ENCODE measurements at places on chromosomes 1 and 21.

DNA sequence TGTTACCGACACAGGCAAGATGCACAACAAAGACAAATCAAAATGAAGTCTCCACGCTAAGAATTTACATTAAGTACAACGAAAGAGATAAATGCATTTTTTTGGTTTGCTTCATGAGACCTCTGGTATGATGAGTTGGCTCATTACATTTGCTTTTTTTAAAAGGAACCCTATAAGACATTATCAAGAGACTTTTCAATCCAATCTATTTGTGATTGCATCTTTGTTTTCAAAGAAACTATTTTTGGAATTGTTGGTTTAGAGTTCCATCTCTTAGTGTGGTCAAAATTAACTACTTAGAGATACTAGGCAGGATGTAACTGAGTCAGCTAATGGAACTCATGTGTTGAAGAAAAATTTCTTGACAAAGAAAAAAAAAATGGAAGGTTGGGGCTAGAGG, 200.1 kb downstream of the ZC3H11B start:
- DNase-seq, result no peak

GRCh38 chr1:162497723-162498495, at the start of gene UHMK1:
Gene UHMK1, plus strand, starts transcription at chr1:162497818. Its CDS starts 183 bp downstream, at chr1:162498001.
- peak; percentile 96 for DNase-seq

- no peak for DNase-seq
Measured at GRCh38 chr1:243580072-243580471, 270.0 kb downstream of the AKT3 start.

GRCh38 chr1:229347528-229347927, 4.7 kb upstream of the CCSAP start:
- no peak for DNase-seq

DNA sequence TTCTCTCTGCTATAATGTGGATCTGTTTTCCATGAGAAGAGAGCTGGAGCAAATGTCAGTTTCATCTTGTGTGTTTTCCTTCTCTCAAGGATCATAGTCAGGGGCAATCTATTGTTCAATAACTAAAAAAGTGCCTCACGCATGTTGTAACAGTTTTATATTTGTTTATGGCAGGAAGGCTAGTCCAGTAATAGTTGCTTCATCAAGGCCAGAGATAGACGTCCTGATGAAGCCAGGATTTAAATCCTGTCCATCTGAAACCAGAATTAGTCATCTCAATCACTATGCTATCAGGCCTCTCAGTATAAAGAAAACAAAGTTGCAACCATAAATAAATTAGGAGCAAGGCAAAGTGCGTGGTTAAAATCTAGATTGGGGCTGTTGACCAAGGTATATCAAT, 30.2 kb upstream of the DUSP10 start:
- DNase-seq, result no peak

GRCh38 chr1:156281281-156281680, 1.3 kb downstream of the SMG5 start:
- no peak for DNase-seq

DNA sequence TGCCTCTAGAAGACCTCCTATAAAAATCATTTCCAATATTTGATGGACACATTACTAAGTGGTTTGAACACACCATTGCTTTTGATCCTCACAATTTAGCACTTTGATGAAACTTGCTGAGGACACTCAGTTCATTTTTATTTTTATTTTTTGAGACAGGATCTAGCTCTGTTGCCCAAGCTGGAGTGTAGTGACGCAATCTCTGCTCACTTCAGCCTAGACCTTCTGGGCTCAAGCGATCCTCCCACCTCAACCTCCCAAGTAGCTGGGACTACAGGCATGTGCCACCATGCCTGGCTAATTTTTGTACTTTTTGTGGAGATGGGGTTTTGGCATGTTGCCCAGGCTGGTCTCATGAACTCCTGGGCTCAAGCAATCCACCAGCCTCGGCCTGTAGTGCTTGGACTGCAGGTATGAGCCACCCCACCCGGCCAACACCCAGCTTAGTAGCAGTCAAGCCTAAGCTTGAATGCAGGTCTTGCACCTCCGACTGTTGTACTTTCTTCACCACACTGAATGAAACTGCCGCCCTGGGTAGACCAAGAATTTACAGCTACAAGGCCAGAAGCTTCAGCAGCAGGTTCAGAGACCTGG, 24.8 kb upstream of the ATP2B4 start:
- DNase-seq, result no peak

- no peak for DNase-seq
Measured at GRCh38 chr1:93964777-93965200, 55.6 kb upstream of the GCLM start.

- DNase-seq, result peak; percentile 25
Measured at GRCh38 chr1:229557913-229558414, 543 bp downstream of the ABCB10 start.

- no peak for DNase-seq
Measured at GRCh38 chr21:46023555-46023954, 42.0 kb downstream of the COL6A1 start.

DNA sequence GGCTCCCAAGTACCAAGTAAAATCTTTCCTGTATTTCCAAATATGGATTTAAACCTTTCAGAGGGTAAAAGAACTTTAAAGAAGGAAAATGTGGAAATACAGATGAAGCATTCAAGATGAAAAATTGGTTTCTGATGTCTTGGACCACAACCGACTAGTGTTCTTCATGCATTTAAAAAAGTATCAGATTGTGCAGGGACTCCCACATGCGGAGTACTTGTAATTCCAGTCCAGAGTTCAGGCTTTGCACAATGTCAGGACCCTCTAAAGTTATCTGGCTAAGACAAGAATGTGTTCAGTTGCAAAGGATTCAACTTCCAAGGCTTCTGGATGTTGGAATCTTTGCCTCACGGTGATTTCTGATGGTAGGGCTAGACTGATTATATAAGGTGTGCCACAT, 66.7 kb downstream of the RGL1 start:
- DNase-seq, result peak; percentile 11

GRCh38 chr1:14977338-14977931, 176.1 kb upstream of the TMEM51 start:
- no peak for DNase-seq

- DNase-seq, result no peak
Measured at GRCh38 chr1:150808846-150809245, 786 bp upstream of the CTSK start.

DNA sequence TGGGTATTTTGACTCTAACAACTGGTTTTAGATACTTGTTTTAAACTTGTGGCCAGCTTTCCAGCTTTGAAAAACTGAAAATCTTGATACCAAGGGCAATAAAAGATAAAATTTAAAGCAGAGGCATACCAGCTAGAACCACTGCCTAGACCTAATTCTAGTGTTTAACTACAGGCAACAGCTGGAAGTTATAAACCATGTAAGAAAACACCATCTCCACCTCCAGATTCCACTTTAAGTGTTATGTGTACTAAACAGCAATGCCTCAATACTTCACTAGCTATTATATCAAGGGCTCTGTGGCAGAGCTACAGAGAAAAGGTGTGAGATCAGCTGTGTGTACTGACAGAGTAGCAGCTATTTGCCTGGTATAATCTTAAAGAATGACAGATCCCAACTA, 69.5 kb downstream of the LPAR3 start:
- no peak for DNase-seq

DNA sequence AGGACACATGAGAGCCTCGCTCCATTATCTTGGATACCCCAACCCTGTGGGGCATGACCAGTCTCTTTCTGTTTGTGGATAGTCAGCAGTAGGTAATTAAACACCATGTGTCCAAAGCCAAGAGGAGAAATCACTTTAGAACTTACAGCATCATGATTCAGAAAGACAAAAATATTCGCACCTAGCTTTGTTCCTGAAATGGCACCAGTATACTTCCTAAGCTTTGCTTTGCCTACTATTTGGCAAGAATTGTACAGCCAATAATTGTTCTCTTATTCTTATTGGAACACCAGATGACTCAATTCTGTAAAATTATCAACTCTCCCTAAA, 24.2 kb downstream of the TNFRSF9 start:
- no peak for DNase-seq

All from cerebellar cortex (tissue), 1 donor.